ENCODE measurements at places on chromosomes 12 and 14.

GRCh38 chr12:49541140-49541861, 2.5 kb downstream of the KCNH3 start:
- no peak for DNase-seq

GRCh38 chr12:111597831-111598636, 1.1 kb downstream of the ATXN2 start:
- peak; percentile 31 for DNase-seq

GRCh38 chr12:57340104-57340503, 89.1 kb upstream of the STAC3 start:
- peak; percentile 60 for DNase-seq

DNA sequence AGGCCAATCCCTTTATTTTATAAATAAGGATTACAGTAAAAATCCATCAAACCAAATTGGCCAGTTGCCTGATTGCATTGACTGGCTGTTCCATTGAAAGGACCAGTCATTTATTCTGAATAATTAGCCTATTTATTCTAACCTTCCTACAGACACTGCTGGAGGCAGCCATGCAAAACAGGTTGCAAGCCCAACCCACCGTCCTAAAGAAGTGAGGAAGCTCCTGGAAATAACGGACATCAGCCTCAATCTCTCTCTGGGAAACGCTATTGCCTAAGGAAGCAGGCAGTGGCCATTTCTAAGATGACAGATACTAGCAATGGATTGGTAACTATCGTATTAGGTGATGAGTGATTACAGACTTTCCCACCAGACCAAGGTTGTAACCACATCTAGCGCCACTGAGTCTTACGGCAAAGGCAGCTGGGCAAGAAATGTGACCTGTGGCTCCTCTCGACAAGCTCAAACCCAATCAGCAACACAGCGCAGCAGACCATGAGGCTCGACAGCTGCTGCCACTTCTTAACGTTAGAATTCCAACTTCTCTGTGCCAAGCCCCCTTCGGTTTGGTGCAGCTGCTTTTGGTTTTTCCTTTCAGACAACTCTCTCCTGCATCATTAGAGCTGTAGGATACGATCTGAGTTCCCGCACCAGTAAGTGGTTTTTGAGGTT, 134.2 kb downstream of the KCNK10 start:
- DNase-seq = no peak

DNA sequence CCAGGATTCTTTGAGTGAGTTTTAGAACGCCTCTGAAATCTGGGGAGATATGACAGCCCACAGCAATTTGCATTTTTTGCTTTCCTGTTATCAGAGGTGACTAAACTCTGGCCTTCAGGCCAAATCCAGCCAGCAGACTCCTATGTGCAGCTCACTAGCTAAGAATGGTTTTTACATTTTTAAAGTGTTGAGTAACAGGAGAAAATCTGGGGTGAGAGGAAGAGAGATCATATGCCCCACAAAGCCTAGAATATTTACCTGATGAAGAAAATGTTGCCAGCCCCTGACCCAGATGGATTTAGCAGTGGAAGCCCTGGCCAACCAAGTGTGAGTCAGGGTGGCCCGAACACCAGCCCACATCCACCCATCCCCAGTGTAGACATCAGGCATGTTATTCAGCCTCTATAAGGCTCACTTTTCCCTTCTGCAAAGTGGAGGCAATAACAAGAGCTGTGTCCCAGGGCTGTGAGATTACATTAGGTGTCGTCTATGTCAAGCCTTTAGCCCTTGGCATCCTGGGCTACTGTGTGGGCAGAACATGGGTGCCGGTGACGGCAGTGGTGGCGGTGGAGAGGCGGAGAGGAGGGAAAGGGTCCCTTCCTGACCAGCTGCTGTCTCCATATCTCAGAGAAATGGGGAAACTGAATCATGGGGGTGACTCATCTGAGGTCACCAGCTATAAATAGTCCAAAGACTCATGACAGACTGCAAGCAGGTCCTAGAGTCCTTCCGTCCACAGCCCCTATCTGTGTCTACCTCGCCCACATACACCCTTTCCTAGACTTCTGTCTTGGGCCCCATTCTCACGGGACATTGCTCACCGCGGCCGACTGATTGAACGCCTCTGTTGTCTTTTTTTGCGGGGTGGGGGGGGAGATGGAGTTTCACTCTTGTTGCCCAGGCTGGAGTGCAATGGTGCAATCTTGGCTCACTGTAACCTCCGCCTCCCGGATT, 32.6 kb upstream of the CD9 start:
- DNase-seq = peak; percentile 99

- no peak for DNase-seq
Measured at GRCh38 chr12:13691598-13691997, 289.8 kb downstream of the GRIN2B start.

DNA sequence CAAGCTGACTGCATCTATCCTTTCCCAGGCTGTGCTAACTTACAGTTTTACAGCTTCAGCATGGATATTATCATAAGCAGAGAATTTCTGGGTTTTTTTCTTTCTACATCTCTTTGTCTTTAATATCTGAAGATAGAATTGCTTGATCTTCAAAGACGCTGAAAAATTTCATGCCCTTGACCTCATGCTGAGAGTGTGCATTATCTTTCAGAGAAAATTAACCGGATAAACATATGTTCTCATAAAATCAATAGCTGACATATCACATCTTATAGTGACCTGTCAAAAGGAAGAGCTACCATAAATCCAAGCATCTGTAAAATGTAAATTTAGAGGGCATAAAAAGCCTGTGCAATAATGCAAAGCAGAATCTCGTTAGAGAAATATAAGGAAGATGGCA, 1704.1 kb upstream of the FLRT2 start:
- DNase-seq = no peak

GRCh38 chr12:12612358-12612757, 682 bp downstream of the CREBL2 start:
- DNase-seq = peak; percentile 65

- peak; percentile 49 for DNase-seq
Measured at GRCh38 chr12:29782871-29783772, 620 bp downstream of the TMTC1 start.

GRCh38 chr12:74334780-74335179, 202.9 kb upstream of the ATXN7L3B start:
- DNase-seq = peak; percentile 4

DNA sequence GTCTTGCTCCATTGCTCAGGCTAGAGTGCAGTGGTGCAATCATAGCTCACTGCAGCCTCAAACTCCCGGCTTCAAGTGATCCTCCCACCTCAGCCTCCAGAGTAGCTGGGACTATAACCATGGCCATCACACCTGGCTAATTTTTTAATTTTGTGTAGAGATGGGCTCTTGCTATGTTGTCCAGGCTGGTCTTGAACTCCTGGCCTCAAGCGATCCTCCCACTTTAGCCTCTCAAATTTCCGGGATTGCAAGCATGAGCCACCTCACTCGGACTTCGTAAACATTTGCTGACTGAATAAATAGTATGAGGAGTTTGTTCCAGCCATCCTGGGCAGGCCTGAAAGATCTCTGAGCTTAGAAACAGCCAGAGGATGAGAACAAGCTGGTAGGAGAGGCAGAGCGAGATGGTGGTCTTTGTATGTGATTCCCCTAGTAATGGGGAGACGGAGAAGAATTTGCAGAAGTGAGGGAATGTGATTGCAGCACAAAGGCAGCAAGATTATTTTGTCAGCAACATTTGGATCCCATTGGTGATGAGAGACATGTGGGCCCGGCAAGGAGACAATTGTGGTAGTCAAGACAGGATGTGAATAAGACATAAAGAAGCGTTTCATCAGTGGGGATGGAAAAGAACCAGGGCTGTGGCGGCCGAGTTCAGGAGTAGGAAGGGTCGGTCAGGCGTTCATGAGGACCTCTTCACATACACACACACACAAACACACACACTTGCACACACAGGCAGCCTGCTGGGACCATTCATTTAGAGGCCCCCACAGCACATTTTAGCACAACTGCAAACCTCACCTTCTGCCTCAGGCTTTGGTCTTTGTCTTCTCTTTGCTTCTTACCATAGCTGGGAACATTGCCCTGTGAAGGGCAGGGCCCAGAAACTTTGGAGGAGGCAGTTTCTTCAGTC, 155.5 kb downstream of the ZFP36L1 start:
- DNase-seq = no peak

GRCh38 chr12:51225771-51226170, 7.9 kb upstream of the POU6F1 start:
- DNase-seq = no peak

DNA sequence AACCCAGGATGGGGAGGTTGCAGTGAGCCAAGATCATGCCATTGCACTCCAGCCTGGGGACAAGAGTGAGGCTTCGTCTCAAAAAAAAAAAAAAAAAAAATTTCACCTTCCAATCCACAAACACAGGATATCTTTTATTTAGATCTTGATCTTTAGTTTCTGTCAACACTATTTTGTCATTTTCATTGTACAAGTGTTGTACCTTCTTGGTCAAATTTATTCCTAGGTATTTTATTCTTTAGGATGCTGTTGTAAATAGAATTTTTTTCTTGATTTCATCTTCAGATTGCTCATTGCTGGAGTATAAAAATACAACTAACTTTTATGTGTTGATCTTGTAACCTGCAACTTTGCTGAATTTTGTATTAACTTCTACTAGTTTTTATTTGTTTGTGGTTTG, 60.8 kb downstream of the ARHGAP5 start:
- DNase-seq = no peak

DNA sequence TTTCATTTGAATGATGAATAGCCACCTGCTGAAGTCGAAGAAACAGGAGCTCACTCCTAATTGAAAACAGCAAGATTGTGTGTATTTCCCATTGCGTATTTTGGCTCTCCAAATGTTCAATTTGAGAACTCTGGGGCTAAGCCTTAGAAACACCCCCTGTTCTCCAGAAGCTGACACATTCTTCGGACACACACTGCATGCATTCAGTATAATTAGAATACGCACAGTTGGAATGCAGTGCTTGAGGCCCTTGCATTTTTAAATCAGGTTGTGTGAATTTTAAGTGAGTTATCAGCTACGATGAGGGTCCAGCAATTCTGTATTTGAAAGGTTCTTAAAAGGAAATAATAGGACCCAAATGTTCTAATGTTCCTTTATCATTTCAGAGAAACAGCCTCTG, 103.8 kb downstream of the PRKD1 start:
- DNase-seq = no peak

- DNase-seq = no peak
Measured at GRCh38 chr14:74733221-74733620, 20.3 kb downstream of the FCF1 start.

GRCh38 chr12:62744551-62744950, 190.4 kb downstream of the PPM1H start:
- no peak for DNase-seq

DNA sequence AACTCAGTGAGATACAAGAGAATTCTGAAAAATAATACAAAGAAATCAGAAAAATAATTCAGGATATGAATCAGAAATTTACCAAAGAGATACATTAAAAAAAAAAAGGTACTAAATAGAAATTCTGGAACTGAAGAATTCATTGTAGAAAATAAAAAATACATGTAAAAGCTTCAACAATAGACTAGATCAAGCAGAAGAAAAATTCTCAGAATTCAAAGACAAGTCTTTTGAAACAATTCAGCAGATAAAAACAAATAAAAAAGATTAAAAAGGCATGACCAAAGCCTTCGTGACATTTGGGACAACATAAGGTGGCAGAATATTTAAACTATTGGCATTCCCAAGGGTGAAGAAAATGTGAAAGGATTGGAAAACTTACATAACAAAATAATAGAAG, 133.1 kb upstream of the CNOT2 start:
- no peak for DNase-seq

DNA sequence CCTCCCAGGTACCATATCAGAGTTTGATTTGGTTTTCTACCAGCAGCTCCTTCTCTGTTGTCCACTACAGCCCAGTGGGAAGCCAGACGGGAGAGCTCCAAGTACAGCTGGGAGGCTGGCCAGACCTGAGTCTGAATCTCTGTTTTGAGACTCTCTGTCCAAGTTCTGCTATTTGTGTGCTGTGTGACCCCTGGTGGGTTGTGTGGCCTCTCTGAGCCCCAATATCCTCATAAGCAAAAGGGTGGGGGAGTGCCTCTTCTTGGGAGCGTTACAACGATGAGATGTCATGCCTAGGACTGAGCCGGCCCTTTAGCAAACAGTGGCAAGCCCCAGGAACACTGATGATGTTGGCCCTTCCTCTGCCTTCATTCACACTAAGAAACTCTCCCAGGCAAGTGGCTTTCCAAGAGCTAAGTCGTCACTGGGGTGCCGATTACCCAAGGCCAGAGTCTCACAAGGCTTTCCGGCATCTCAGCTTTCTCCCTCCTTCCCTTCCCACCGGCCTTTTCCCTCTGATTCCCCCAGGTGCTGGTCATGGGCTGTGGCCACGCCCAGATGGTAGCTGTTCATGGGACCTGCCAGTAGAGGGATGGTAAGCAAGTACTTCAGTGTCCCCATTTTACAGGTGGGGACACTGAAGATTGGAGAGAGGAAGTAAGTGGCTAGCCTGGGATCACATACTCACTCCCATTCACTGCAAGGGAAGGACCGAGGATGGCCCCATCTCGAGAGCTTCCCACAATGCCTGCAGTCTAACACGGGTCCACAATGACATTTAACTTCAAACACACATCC, 47.7 kb downstream of the BCL11B start:
- no peak for DNase-seq

DNA sequence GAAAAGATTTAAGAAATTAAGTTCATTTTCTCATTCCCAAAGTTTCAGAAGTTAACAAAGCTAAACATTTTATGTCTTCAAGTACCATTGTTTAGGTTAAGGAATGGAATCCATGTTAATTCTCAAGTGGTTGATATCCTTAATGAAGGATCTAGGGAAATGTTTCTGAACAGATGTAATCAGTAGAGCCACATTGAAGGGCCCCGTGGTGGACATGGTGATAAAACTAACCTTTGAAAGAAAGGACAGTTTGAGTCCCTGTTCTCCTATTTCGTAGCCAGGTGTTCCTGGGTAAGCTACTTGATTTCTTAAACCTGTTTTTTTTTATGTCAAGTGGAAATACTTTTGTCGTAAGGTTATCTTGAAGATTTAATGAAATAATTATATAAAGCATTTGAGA, 4.6 kb downstream of the PPM1A start:
- no peak for DNase-seq

DNA sequence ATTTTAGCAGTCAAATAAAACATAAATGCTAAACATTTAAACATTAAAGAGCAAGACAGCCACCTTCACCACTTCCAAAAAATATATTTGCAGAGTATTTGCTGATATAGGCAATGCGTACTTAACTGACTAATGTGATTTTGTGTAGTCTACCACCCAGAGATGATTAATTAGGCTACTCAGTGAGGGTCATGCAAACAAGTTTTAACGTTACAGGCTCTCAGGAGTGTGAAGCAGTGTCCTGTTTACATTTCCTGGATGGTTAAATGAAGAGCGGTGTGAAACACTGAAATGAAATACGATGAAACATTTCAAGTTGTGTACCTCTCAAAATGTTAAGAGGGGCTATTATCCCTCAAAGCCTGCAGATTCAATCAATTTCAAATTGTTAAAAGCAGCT, 165.8 kb upstream of the LRIG3 start:
- DNase-seq = peak; percentile 18

Data from endothelial cell of umbilical vein (primary cell).